Activated T-cell treated with anti-CD3 and anti-CD28 coated beads, Interleukin-2, amount 50 U/mL, for 72 hours (primary cell): ENCODE measurements at places on chromosomes 13 and 19. TPM values are rescaled to one million over a fixed set of nuclear protein-coding genes. Genes with fewer than 3 reads are reported as not detected.

DNASE2 gene
- 39.1 TPM for total RNA-seq

DNA sequence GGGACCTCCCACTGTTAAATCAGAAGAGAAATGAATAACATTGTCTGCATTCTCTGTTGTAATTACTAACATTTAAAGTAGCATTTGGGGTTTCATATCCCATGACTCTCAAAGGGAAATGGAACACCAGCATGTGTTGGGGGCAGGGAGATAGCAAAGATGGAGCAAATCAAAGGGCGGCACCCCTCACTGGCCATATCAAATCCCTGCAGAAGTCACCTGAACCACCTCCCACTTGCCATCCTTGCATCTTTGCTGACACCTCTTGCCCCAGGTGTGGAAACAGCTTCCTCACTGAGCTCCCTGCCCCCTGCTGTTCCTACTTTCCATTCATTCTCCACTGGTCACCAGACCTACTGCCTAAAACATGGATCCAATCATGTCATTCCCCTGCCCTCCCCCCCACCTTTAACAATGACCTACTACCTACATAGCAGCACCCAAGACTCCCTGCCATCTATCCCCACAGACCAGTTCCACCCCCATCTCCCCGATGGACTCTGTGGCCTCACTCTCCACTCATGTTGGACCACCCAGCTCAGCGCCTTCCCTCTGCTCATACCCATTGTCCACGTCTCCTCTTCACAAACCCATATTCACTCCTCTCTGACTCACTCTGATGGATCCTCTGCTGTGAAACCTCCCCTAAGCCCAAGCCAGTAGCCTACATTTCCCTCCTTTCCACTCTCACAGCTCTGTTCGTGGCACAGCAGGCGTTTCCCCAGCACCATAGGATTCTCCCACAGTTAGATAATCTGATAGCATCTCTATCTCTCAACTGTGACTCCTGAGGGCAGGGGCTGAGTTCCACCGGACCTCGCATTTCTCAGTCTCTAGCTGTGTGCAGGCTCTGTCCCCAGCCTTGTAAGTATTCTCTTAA, 55.9 kb downstream of the DLEU7 start:
- H3K27me3 ChIP-seq, result peaks cover 6% of the 10 kb centered on the region
- no peaks in the 10 kb centered on the region for H3K4me1 ChIP-seq
- H3K36me3 ChIP-seq, result no peaks in the 10 kb centered on the region
- peak overlapping the region; percentile 35 for H3K27ac ChIP-seq

GRCh38 chr19:57623091-57623490, 9.0 kb downstream of the ZNF134 start:
- H3K4me3 ChIP-seq, result no peak overlapping the region
- H3K36me3 ChIP-seq, result peaks cover 51% of the 10 kb centered on the region
- peak overlapping the region; percentile 50 for H3K27ac ChIP-seq
- no peaks in the 10 kb centered on the region for H3K27me3 ChIP-seq
- DNase-seq, result no peak
- no peaks in the 10 kb centered on the region for H3K4me1 ChIP-seq

DNA sequence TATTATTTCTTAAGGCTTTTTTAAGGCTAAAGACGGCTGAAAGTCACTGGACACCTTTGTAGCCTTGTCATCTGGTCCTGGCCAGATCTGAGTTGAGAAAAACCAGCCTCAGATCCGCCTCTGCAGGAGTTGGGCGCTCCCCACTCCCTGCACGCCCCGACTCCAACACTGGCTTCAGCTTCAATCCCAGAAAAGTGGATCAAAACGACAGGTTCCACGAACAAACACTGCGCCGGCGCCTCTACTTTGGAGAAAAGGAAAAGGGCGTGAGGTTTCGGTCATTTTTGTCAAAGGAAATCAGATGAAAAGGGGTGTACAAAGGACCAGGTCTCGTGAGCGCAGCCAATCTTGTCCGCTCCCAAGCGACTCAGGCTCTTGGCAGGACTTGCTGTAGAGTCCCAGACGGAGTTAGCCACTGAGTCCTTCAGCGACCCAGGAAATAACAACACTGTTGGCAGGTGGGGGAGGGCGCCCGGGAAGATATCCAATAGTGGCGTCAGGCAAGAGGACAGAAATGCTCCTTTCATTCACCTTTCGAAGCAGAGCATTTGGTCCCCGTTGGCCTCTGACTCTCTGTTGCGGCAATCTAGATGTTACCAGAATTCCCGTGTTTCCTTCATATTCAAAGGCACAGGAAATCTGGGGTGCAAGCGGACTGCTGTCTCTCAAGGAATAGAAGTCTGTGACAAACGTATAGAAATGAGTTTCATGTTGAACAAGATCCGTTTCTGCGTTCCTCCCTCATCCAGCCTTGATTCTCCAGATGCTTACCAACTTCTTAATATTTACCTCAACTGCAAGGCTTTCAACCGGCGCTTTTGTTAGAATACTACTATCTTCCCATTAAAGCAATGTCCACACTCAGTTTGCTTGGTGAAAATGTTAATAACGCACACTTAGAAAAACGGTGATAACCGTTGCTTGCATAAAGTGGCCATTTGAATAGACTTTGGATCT, 1.8 kb upstream of the CCNA1 start:
- no peaks in the 10 kb centered on the region for H3K36me3 ChIP-seq
- H3K27ac ChIP-seq, result no peak overlapping the region
- H3K4me3 ChIP-seq, result peak overlapping the region; percentile 47
- DNase-seq, result no peak
- H3K27me3 ChIP-seq, result peaks cover 76% of the 10 kb centered on the region

GRCh38 chr13:31595563-31595962, 143.8 kb upstream of the RXFP2 start:
- no peaks in the 10 kb centered on the region for H3K27me3 ChIP-seq
- no peak overlapping the region for H3K27ac ChIP-seq
- no peak overlapping the region for H3K4me3 ChIP-seq
- DNase-seq, result no peak
- peaks cover 3% of the 10 kb centered on the region for H3K36me3 ChIP-seq

- H3K4me1 ChIP-seq, result no peaks in the 10 kb centered on the region
- no peak overlapping the region for H3K27ac ChIP-seq
- no peak for DNase-seq
- H3K36me3 ChIP-seq, result no peaks in the 10 kb centered on the region
- peaks cover 6% of the 10 kb centered on the region for H3K27me3 ChIP-seq
- no peak overlapping the region for H3K4me3 ChIP-seq
Observed at GRCh38 chr13:26962671-26963070, 202.1 kb upstream of the GPR12 start.

- H3K4me3 ChIP-seq, result no peak overlapping the region
- H3K4me1 ChIP-seq, result no peaks in the 10 kb centered on the region
- no peak overlapping the region for H3K27ac ChIP-seq
- DNase-seq, result no peak
- no peaks in the 10 kb centered on the region for H3K27me3 ChIP-seq
Observed at GRCh38 chr13:94090773-94091480, 388.6 kb downstream of the DCT start.

DNA sequence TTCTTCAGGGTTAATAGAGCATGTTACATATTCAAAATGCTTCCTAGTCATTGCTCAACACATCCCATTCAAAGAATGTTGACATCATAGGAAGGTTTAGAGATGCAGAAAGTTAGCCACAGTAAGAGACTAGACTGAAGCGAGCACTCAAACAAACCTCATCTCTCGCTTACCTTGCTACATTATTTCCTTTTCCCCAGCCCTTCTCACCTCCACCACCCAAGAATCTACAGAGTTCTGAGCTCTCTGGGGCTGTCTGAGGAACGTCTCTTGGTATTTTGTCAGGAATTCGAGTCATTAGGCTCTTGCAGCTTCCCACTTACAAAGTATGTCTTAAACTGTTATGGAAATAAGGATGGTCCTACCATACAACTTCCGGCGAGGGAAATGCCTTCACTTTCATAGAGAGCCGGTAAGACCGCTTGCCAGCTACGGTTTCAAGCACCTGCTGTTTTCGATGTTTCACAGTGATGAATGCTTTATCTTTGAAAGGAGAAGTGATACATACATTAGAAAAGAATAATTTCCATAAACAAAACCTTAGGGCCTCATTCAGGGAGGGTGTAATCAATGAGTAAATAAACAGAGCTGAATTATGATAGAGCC, 65.1 kb downstream of the FLT1 start:
- no peak overlapping the region for H3K27ac ChIP-seq
- no peak overlapping the region for H3K4me3 ChIP-seq
- H3K27me3 ChIP-seq, result no peaks in the 10 kb centered on the region

DNA sequence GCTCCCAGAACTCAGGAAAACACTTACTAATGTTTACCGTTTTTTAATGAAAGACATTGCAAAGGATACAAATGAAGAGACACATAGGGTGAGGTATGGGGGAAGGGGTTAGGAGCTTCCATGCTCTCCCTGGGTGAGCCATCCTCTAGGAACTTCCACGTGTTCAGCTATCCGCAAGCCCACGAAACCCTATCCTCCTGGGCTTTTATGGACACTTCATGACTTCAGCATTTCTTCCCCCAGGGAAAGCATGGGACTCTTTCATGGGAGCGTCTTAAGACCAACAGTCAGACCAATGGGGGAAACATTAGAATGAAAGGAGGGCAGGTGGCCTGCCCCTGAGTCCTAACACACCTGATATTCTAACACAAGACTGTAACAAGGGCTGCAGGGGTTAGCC, 6.6 kb upstream of the ESD start:
- H3K27me3 ChIP-seq, result peaks cover 6% of the 10 kb centered on the region
- H3K4me3 ChIP-seq, result no peak overlapping the region
- H3K27ac ChIP-seq, result no peak overlapping the region
- no peaks in the 10 kb centered on the region for H3K36me3 ChIP-seq
- DNase-seq, result no peak

DNA sequence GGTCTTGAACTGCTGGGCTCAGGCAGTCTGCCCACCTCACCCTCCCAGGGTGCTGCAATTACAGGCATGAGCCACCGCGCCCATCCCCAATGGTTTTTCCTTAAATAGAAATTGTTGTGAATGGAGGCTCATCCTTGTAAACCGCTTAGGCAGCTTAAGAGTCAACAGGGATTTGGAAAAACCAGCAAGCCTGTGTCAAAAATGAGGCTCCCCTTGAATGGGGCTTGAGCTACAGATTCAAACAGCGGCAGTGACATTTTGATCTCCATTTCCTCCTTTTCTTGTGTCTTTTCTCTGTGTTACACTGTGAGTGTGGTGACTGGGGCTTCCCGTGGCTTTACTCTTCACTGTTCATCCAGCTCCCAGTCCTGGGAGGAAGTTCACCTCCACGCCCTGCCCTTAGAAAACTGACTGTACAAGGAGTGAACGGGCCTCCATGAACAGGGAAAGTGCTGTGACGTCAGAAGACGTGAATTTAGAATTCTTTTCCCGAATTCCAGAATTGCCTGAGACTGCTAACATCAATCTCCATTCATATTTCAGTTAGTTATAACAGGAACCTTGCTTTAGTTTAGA, 15.3 kb upstream of the RAB8A start:
- DNase-seq, result no peak
- peaks cover 53% of the 10 kb centered on the region for H3K4me1 ChIP-seq
- H3K27me3 ChIP-seq, result no peaks in the 10 kb centered on the region

CGB2 gene
- total RNA-seq, result 1.4 TPM

PDE4C gene
- not detected for total RNA-seq

CDK8 gene
- 21.3 TPM for total RNA-seq

CEACAM3 gene
- not detected for total RNA-seq

DNA sequence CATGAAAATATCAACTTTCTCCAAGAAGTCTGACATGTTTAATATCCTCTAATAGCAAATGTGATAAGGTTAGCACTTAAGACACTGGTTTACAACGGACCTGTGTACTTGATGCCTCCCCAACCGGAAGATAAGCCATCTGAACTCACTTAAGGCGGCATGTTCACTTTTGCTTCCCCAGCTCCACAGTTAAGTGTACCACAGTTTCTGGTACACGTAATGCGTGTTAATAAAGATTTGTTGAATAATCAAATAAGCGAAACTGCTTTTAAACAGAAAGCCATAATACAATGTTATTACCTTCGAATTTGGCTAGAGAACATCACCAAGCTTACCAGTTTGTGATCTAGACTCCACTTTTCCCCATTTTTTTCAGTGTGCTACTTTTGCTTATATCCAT, 1.4 kb upstream of the PAN3 start:
- H3K4me1 ChIP-seq, result peaks cover 50% of the 10 kb centered on the region
- H3K36me3 ChIP-seq, result peaks cover 4% of the 10 kb centered on the region
- DNase-seq, result peak; percentile 4
- H3K4me3 ChIP-seq, result peak overlapping the region; percentile 85
- H3K27me3 ChIP-seq, result no peaks in the 10 kb centered on the region

DNA sequence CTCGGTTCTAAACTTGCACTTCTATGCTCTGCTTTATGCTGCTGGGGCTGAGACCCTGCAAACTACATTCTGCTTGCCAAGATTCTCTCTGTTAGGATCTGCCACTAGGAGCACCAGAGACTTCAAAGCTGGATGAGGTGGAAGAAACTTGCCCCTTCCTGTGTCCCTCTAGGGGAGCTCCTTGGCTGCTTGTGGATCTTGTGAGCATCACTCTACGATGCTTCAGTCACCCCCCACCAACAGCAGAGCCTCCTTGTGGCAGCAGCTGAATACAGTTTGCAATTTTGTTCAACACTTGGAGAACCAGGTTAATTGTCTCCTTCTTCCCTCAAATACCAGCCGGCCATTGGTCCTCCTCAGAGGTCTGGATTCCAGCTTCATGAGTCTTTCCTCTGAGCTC, 310.6 kb downstream of the FGF14 start:
- DNase-seq, result no peak
- H3K4me1 ChIP-seq, result no peaks in the 10 kb centered on the region
- no peak overlapping the region for H3K4me3 ChIP-seq
- H3K36me3 ChIP-seq, result no peaks in the 10 kb centered on the region
- peaks cover 12% of the 10 kb centered on the region for H3K27me3 ChIP-seq
- no peak overlapping the region for H3K27ac ChIP-seq

DNA sequence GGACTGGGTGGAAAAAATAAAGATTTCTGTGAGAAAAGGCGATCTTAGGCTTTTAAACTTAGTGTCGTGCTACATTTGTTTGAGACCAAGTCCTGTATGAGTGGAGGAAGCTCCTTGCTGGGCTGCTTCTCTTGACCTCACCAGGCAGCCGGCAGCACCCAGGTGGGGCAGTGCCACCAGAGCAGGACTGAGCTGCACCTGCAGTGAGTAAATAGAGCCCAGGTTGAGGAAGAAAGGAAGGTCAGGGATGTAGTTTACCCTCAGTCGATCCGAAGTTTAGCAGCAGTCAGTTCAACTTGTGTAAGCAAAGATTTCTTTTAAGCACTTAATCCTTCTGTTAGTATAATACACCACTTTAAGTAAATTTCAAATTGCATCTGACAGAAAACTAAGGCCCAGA, 13.6 kb downstream of the HNRNPM start:
- no peaks in the 10 kb centered on the region for H3K27me3 ChIP-seq
- peaks cover 69% of the 10 kb centered on the region for H3K4me1 ChIP-seq
- H3K36me3 ChIP-seq, result peaks cover 29% of the 10 kb centered on the region
- peak overlapping the region; percentile 65 for H3K4me3 ChIP-seq
- H3K27ac ChIP-seq, result peak overlapping the region; percentile 83

NCCRP1 gene
- not detected for total RNA-seq

NEK5 gene
- 0.16 TPM for total RNA-seq

C19orf25 gene
- total RNA-seq, result 28.1 TPM

FUT2 gene
- not detected for total RNA-seq

GRCh38 chr19:50803633-50804419, 13.6 kb downstream of the ACP4 start:
- peaks cover 41% of the 10 kb centered on the region for H3K4me1 ChIP-seq
- peak overlapping the region; percentile 100 for H3K4me3 ChIP-seq
- H3K27ac ChIP-seq, result peak overlapping the region; percentile 100
- H3K36me3 ChIP-seq, result peaks cover 30% of the 10 kb centered on the region
- no peaks in the 10 kb centered on the region for H3K27me3 ChIP-seq

SLC5A5 gene
- 2.0 TPM for total RNA-seq

GRCh38 chr13:109998684-109999533, 212.5 kb upstream of the IRS2 start:
- no peaks in the 10 kb centered on the region for H3K36me3 ChIP-seq
- no peak for DNase-seq
- H3K27ac ChIP-seq, result no peak overlapping the region
- peaks cover 15% of the 10 kb centered on the region for H3K27me3 ChIP-seq
- H3K4me3 ChIP-seq, result no peak overlapping the region
